Hair follicle dermal papilla cell (primary cell): ENCODE measurements at places on chromosomes 13 and 19. TPM values are rescaled to one million over a fixed set of nuclear protein-coding genes. Genes with fewer than 3 reads are reported as not detected.

Gene LGALS7B
- 0.97 TPM in 1 of 2 replicates, not detected in the other for total RNA-seq

Gene SYCN
- total RNA-seq: not detected in 2 replicates

Gene PBX4
- 3.4 and 4.4 TPM in 2 replicates for total RNA-seq

Gene ZNF772
- total RNA-seq: 21.7 and 23.2 TPM in 2 replicates

Gene PSG1
- total RNA-seq: 3.6 and 17.2 TPM in 2 replicates

Gene VAV1
- total RNA-seq: not detected in 2 replicates

Gene SIGLEC8
- not detected in 2 replicates for total RNA-seq

Gene ICAM1
- total RNA-seq: 9.2 and 25.2 TPM in 2 replicates

Gene ZNF790
- total RNA-seq: 5.8 and 7.8 TPM in 2 replicates

Gene ZNF793
- 2.8 and 5.0 TPM in 2 replicates for total RNA-seq

Gene DCAF15
- 12.8 and 14.3 TPM in 2 replicates for total RNA-seq

Gene CPB2
- not detected in 2 replicates for total RNA-seq

Gene MADCAM1
- 0.16 and 0.36 TPM in 2 replicates for total RNA-seq
